LHCN-M2 (cell line): ENCODE measurements at places on chromosomes 3 and 15.

- no peak for DNase-seq
Observed at GRCh38 chr3:106700981-106701380, 676.3 kb upstream of the CCDC54 start.

- no peak for DNase-seq
Observed at GRCh38 chr3:8236264-8236663, 265.4 kb upstream of the LMCD1 start.

GRCh38 chr3:129612534-129613366, 6.3 kb upstream of the PLXND1 start:
- no peak for DNase-seq

GRCh38 chr3:39241561-39241960, 38.3 kb downstream of the CX3CR1 start:
- no peak for DNase-seq

DNA sequence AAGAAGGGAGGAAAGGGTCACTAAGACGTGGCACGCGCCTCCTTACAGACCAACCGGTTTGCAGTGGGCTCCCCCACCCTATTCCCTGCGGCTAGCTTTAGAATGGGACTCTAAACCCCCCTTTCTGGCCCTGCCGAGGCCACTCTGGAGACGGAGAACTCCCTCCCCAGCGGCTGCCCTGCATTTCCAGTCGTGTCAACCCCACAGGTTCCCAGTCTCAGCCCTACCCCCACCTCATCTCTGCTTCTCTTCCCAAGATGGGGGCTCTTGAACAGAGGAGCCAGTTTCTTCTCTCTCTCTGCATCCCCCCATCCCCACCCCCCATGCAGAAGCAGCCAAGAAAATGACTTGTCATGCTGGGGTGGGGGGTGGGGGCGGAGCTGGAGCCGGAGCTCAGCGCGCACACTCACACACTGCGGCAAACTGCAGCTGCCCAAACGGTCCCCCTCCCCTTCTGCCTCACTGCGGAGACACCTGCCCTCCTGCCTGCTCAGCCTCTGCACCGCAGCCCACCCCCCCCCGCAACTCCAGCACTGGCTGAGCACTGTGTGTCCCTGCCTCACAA, 871 bp downstream of the MAP1A start:
- DNase-seq, result peak; percentile 55

- DNase-seq, result no peak
Observed at GRCh38 chr15:55003965-55004873, 192.5 kb downstream of the RSL24D1 start.

GRCh38 chr15:22815766-22816165, 22.7 kb upstream of the NIPA2 start:
- DNase-seq, result no peak

DNA sequence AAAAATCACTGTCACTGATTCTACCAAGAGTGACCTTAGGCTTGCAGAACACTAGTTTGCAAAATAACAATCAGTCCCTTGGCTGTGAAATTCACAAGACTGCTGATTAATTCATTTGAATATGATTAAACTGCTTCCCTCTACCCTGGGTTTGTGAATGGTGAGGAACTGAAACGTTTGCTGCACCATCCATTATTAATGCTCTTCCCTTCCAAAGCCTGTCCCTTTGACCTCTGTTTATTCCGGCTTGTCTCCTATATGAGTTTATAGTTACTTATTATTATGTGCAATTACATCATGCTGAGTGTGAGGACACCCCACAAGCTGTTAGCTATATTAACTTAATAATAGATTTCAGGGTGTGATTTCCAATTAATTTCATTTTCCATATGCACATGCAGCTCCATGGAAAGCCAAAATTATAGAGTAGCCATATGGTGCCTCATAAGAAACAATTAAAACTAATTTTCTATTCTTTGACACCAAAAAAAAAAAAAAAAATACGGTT, 96.5 kb downstream of the SUCLG2 start:
- no peak for DNase-seq

GRCh38 chr3:173529062-173529711, 131.6 kb downstream of the NLGN1 start:
- no peak for DNase-seq

GRCh38 chr15:25930931-25931330, 67.8 kb upstream of the ATP10A start:
- no peak for DNase-seq

GRCh38 chr3:129794311-129795185, 99.0 kb downstream of the TMCC1 start:
- DNase-seq, result peak; percentile 57

DNA sequence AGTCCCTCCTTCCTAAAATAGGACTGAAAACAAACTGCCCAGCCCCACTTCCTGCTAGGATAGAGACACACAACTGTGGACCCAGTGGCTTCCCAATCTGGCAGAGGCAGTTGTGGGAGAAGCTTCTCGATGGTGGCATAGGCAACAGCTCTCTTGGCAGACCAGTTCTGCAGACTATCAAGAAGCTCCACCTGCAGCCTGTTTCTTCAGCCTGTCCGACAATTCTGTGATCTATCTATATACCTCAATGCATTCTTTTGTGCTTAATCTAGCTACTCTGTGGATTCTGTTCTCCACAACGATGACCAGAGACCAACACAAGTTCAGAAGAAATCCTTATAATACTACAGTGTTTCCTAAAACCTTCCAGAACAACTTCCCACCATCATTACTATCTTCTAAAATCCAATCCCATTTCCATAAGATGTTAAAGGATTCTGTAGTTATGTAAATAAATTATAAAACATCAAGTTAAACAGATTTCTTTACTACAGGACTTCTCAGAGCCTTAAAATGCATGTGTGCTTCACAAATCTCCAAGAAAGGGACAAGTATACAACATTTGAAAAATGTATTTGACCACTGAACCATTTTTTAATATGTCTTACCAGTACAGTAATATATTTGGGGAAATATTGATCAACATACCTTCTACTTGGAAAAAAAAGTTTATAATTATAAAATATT, 57.7 kb downstream of the IGF2BP2 start:
- no peak for DNase-seq

- DNase-seq, result peak; percentile 94
Observed at GRCh38 chr15:84947947-84948830, 33.5 kb upstream of the PDE8A start.

DNA sequence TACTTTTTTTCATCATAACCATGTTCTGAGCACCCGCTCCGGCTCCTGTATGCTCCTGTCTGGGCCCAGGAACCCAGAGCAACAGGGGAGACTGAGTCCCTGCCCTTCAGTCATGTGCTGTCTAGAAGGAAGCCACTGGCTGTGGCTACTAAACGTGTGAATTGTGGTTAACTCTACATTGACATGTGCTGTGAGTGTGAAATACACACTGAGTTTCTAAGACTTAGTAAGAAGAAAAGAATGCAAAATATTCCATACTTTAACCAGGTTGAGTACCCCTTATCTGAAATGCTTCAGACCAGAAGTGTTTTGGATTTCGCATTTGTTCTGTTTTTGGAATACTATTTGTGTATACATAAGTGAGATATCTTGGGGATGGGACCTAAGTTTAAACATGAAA, 42.8 kb upstream of the CGNL1 start:
- DNase-seq, result no peak

- DNase-seq, result no peak
Observed at GRCh38 chr3:131907796-131908195, 127.0 kb downstream of the CPNE4 start.

GRCh38 chr15:31175484-31175883, 74.0 kb upstream of the TRPM1 start:
- no peak for DNase-seq

- DNase-seq, result no peak
Observed at GRCh38 chr15:60634815-60635214, 155.9 kb upstream of the ICE2 start.

GRCh38 chr15:58161436-58161930, 23.3 kb downstream of the AQP9 start:
- no peak for DNase-seq

DNA sequence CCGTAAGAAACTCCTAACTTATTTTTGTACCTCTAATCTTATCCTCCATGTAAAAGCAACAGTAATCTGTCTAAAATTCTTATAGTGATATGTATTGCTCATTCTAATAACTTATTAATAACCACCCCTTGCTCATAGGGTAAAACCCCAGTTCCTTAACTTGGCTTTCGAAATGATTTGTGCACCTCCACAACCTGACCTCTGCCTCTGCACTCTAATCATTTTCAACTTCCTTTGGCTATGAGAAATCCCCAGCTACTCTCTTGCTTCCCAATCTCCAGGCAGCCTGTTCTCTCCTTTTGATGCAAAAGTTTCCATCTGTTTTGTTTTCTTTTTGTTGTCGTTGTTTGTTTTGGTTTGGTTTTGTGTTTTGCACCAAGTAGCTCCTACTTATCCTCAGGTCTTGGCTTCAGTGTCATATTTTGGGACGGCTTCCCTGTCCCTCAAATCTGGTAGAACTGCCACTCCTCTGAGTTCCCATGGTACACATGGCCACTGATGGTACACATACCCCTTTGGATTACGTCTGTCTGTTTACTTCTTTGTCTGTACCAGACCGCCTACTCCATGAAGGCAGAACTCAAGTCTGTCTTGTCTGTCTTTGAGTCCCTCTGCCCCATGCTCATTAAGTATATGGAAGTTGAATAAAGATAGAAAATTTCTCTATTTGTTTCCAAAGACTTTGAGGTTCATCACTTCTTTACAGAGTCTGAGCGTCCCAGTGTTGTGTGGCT, 105.6 kb upstream of the TGFBR2 start:
- no peak for DNase-seq

GRCh38 chr15:29433507-29434248, 164.1 kb upstream of the NSMCE3 start:
- no peak for DNase-seq

GRCh38 chr3:46662771-46663551, 30.5 kb downstream of the ALS2CL start:
- DNase-seq, result peak; percentile 76

DNA sequence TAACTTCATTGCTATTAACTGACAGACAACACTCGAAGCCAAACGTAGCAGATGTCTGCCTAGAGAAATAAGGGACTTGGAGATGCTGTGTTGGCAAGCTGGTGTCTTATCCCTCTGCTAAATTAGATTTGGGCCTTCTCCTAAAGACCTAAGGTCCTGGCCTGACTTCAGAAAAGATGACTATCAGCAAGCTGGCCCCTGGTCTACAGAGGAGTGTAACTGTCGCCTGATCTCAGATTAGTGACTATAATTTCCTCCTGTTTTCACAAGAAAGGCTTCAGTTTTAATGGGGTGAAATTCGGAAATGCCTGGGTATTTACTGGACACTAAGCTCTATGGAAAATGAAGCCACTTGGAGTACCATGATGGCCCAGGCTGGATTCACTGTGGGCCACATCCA, 53.1 kb upstream of the SLC7A14 start:
- no peak for DNase-seq

- peak; percentile 82 for DNase-seq
Observed at GRCh38 chr3:10551821-10552630, 46.6 kb upstream of the ATP2B2 start.

- DNase-seq, result peak; percentile 67
Observed at GRCh38 chr3:194046995-194047645, 88.8 kb upstream of the HES1 start.

DNA sequence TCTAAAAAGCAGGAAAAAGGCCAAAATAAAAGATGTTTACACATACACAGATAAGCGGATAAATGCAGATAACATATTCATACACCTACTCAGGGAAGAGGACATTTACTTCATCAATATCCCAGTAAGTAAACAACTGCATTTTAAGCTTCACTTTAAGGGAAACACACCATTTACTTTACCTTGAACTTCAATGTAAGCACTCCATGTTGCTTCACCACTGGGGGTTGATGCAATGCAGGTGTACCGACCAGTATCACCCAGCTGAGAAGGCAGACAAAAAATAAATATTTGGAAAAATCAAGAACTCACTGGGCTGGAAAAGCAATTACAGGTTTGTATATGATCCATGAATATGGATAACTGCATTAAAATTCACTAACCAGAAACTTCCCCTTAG, 1099.5 kb downstream of the ROBO1 start:
- DNase-seq, result no peak

DNA sequence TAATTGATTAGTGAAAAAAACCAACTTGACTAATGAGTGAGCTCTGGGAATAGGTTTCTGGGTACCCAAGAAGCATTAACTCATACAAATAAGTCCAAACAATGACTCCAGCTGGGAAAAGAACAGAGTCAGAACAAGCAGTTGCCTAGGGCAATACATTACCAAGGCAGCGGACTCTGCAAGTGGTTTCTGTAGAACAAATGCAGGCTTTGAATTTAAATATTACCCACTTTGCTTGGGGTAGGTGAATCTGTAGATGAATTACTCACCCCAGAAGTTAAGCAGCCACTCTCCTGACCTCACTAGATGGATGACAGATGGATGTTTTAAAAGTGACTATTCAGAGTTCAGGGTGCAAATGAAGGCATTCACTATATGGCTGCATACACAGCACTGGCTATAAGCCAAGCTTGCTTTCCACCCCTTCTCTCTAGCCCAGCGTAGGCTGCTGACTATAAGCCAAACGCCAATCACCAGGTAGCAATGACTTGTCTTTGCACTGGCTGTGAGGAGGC, 73.1 kb upstream of the BHLHE40 start:
- no peak for DNase-seq

DNA sequence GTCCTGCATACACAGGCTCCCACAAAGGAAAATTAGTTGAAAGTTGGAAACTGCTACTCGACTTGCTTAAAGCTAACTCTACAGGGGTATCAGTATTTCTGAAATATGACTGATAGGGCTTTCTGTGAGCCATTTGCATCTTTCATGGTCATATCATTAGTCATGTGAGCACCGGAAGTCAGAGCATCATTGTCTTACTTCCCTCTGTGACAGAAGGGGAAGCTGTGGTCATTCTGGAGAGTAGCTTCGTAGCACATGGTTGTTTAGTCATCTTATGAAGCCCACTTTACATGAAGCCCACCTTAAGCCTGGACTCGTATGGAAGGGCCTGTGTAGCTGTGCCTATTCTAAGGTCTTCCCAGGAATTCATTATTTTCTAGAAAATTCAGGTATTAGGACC, 69.0 kb downstream of the COL6A5 start:
- no peak for DNase-seq

DNA sequence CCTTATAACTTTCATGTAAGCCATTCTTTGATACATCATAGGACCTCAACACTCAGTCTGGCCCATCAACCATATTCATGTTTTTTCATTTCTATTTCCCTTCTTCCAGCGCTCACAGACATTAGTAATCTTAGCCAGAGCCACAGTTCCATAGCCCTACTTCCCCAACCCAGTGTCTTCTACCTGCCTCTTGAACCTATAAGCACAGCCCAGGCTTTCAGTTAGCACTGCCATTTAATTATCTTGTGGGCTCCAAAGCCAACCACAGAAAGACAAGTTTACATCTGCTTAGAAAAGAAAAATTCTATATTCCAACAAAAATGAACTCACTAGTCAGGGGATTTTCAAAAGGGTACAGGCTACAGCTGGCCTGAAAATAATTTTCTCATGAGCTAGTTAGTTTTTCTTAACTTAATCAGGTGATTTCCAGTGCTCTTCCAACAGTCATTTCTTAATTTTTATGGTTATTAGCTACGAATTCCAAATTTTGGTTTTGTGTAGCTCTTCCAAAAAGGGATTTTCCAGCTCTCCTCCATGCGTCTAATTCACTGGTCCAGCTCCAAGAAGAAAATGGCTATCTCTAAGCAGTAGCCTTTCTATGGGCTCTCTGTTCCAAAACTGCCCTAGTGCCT, 13.7 kb downstream of the CD200 start:
- DNase-seq, result no peak
